ENCODE measurements at places on chromosomes 12 and 14. TPM values are rescaled to one million over a fixed set of nuclear protein-coding genes. Genes with fewer than 3 reads are reported as not detected.

DNA sequence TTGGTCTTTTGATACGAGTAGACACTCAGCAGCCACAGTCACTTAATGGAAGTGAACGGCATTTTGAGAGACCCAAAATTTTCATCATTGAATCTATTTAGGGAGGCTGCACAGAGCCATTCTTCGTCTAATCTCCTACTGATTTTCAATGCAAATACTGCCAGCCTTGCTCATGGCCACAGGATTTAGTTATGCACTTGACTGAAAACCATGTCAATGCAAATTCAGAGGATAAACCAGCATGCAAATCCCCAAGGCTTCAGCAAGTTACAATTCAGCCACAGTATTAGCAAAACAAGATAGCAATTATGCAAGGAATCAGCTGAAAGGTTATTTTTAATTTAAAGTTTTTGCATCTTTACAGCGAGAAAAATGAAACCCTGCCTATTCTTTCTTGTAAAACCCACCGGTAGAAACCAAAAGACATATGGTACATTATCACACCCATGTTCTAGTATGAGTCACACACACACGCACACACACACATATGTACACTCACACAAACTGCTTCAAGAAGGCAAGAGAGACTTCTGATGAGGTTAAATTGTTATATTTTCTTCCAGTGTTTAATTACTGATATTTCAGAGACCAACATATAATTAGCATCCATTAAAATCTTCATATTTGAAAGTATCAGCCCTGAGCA lies 985.3 kb upstream of the FLRT2 start:
- DNase-seq: no peak

- no peak for DNase-seq
Observed at GRCh38 chr14:44112774-44113460, 394.2 kb downstream of the FSCB start.

DNA sequence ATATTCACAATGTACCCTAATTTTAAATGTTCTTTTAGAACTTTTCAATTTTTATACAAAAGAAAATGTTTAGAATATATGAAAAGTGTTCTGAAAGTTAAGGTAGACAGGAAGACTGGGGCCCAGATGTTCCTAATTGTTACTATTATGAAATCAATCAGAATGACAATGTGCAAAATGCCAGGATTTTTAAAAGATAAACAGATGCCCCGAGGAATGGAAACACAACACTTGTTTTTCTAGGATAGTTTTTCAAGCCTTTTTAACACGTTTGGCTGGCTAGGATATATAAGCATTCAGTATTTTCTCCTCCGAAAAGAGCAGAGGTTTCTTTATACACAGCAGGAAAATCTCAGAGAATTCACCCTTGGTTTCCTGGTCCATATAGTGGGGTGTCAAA lies 106.8 kb downstream of the ESR2 start:
- DNase-seq: no peak

DNA sequence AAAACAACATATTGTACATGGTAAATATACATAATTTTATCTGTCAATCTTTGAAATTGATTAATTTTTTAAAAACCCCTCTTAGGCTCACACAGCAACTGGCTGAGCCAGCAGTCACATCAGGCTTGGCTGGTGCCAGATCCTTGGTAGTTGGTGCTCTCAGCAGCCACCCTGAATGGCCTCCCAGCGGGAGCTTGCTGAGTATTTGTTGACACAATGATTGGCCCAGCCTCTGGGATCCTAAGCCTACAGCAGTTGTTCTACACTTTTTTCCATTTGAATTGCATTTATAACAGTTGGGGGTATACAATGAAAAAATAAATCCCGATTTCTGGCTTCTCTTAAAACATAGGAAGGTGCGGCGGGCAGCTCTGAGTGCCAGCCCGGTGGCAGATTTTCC lies 11.1 kb downstream of the PRKAB1 start:
- DNase-seq: no peak

GRCh38 chr14:68495101-68496039 lies 297.5 kb downstream of the ZFP36L1 start:
- DNase-seq: no peak

DNA sequence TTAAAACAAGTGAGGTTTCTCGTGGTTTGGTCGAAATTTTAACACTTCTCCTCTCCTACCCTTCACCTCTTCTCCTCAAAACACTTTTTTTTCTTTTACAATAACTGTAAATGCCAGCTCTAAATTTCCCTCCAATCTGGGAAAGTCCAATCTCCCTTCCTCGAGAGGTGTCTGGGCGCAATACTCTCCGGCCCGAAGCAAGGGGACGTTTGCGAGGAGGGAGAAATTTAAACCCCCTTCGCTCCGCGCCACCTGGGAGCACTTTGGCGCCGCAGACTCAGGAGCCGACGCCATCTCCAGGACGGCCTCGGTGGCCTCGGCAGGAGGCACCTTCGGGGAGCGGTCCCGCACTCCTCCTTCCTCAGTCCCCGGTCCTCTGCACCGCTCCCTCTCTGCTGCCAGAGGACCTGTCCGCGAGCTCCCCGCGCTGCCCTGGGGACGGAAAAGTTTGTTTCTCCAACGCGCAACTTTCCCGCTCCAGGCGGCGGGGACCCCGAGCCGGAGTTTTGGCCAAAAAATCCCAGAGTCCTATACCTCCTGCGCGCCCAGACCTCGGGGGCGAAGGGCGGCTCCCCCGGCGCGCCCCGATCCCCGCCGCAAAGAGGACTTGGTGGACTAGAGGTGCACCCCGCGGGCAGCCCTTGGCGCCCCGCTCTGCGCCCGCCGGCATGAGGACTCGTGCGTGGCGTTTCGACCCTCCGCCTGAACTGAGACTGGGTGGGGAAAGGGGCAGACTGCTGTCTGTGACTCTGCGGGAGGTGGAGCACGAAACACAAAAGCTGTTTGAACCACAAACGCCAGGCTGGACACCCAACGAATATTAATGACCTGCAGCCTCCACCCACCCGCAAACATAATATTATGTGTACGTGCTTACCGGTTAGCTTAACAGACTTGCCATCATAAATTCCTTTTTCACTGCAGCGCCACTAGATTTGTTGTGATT lies 95.2 kb upstream of the HMGA2 start:
- peak; percentile 47 for DNase-seq

- no peak for DNase-seq
Observed at GRCh38 chr14:91331721-91332120, 85.9 kb downstream of the CCDC88C start.

- no peak for DNase-seq
Observed at GRCh38 chr14:88202286-88202685, 120.8 kb downstream of the KCNK10 start.

DNA sequence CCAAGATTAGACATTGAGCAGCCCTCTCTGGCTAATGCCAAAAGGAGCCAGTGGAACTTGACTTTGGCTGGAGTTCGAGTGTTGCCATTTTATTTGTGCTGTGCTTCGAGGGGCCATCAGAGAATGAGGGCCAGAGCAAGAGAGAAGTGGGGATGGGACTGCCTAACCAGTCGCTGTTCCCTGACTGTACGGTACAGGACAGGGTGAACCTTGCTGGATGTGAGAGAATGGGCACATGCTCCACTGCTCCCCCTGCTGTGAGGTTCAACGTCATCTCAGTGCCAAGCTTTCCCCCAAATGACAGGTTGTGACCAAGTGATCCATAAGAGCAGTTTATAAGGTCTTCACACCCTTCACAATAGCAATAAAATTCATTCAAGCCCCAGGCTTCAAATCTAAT lies 55.1 kb upstream of the BCL11B start:
- DNase-seq: no peak

GRCh38 chr12:777550-778047 lies 25.2 kb downstream of the WNK1 start:
- no peak for DNase-seq

DNA sequence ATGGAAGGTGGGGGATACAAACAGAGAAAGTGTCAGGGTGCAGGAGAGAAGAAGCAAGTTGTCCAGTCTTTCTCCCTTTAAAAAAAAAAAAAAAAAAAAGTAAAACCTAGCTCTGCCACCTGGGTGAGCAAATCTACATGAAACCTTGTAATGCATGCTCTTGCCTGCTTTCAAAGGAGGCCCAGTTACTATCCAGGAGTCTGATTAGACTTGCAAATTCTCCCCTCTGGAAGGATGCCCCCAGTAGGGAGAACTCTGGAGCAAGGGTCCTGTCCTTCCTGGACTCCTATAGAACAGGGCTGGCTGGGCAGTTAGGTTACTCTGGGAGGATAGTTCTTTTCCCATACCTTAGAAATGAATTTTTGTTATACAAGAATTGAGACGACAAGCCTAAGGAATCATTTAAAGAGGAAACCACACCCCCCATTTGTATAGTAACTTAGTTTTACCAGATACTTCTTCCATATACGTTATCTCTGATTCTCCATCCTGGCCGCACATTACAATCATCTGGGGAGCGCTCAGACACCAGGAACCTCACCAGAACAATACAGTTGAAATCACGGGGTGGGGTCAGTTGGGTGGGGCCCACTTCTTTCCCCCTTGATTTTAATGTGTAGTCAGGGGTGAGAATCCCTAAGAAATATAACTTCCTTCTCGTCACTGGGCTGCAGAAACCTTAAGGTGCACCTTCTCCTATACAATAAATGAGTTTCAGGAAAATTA lies 30.5 kb downstream of the RAB35 start:
- peak; percentile 6 for DNase-seq

- peak; percentile 30 for DNase-seq
Observed at GRCh38 chr12:116426391-116427136, 132.6 kb upstream of the MAP1LC3B2 start.

Gene OR4K13
- total RNA-seq: not detected

Gene NANOG
- 0.06 TPM for total RNA-seq

Gene SPX
- 27.2 TPM for total RNA-seq

Gene PIWIL1
- total RNA-seq: not detected
